ENCODE measurements at places on chromosomes 2 and 18.

- DNase-seq: peak; percentile 23
Observed at GRCh38 chr2:88880441-88880953, 189.0 kb downstream of the RPIA start.

DNA sequence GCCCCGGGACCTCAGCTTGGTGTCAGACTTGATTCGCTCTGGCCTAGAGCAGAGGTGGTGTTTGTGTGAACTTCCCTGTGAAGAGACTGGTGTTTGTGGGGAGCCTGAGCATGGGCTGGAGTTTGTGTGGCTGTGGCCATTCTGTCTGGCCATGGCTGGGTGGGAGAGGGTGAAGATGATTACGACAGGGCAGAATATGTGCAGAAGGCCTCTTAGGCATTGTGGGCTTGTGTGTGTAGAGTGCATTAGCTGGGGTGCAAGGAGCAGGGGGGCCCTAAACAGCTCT, 10.5 kb downstream of the OBSL1 start:
- no peak for DNase-seq

GRCh38 chr2:195117011-195117410, 540.0 kb upstream of the SLC39A10 start:
- DNase-seq: no peak

- no peak for DNase-seq
Observed at GRCh38 chr2:86747711-86748639, 27.9 kb downstream of the RMND5A start.

DNA sequence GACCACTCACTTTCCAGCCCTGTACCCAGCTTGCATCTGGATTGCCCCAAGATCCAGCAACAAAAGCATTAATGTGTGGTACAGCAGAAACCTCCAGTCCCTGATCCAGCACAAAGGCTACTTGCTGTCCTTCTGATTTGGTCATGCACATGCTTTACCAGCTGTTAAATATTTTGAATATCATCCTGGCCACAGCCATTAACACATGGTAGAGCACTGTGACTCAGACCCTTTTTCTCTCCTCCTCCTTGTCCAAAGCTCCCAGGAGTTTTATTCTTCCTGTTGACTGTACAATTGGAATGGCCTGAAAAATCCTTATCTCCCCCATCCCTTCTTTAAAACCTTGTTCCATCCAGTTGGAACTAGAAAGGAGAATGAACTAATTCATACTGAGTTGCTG, 419.7 kb upstream of the TNP1 start:
- no peak for DNase-seq

DNA sequence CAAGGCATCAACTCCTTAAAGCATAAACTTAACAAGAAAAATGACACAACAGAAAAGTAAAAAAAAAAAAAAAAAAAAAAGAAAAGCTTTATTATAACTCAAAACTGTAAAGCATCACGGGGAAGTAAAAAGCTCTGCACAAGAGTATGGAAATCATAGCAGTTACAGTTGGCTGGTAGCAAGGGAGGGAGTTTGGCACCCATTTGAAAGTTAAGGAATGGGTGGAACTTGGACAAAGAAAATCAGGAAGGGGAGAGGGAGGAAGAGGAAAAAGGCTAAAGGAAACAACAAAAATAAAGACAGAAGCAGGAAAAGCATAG, 8.6 kb downstream of the KLF7 start:
- no peak for DNase-seq

DNA sequence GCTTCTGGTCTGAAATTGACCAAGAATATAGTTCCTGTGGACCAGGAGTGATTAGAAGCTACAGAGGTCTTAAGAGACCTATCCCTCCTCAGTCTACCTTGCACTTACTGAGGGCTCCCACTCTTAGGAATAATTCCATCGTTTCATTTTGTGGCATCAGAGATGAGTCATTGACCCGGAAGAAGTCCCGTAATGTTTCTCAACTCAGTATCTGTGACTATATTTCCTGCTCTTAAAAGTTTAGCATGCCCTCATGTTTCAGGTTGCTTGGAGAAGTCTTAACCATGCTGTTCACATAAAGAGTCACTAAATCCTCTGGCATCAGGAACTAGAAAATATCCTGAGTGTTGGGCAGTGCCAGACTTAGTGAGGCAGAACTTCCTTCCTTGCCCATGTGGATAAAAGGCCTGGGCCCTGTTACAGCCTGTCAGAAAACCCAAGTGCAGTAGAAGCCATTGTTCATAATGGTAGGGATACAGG, at the start of gene IL36A:
IL36A (plus strand) TSS at position 430 of the 480 bp plus-strand sequence. CDS start 413 bp downstream, outside the sequence.
- no peak for DNase-seq

DNA sequence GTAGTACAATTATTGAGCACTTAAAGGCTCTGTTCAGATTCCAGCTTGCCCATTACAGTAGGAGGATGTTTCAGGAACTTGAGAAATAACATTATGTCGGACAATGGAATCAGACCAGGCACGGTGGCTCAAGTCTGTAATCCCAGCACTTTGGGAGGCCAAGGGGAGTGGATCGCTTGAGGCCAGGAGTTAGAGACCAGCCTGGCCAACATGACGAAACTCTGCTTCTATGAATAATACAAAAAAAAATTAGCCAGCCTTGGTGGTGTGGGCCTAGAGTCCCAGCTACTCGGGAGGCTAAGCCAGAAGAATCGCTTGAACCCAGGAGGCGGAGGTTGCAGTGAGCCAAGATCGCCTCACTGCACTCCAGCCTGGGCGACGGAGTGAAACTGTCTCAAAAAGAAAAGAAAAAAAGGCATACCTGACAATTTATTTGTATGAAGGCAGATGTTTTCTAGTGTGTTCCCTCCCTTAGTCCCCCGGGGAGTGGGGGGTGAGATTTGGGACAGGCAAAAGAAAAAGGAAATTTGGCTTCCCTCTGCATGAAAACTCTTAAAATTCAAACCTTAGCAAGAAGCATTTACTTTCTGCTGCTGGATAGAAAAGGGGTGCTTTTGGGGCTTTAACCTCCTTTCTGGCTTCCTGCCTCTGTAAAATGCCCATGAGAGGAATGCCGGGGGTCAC, 13.7 kb upstream of the ZNF532 start:
- DNase-seq: no peak

- DNase-seq: no peak
Observed at GRCh38 chr18:13222856-13223281, 4.3 kb downstream of the LDLRAD4 start.

DNA sequence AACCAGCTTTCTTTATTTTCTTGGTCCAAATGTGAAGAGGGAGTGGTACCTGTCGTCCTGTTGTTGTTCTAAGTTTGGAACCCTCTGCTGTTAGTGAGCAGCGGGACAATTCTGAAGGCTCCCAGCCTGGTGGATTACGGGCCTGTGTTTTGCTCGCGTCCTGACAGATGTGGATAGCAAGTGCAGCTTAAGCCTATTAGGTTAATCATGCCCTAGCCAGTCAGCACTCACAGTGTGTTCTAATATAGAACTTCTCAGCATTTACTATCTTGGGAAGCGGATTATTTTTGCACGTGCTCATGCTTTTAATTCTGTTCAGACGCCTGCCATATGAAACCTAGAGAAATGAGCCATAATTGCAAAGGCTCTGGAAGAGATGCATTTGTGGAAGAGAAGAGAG, at the start of gene PCARE:
PCARE (minus strand) TSS at position 113 of the 400 bp plus-strand sequence. CDS start 262 bp downstream, outside the sequence.
- DNase-seq: no peak

DNA sequence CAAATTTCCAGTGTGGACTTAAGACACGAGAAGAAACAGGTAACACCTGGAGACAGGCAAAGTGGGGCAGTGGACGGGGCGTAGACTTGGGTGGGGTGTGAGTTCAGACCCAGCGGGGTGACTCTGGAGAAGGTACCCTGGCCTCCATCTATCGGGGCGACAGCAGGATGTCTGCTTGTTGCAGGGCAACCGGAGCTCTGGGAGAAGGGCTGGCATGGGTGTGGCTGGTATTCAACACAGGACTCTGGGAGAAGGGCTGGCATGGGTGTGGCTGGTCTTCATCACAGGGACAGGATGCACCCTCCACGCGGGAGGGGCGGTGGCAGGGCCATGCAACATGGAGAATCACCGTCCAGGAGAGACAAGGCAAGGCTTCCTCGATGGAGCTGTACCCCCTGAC, 198.5 kb downstream of the HDAC4 start:
- no peak for DNase-seq

GRCh38 chr2:127463155-127463991, 45.1 kb downstream of the PROC start:
- DNase-seq: no peak

DNA sequence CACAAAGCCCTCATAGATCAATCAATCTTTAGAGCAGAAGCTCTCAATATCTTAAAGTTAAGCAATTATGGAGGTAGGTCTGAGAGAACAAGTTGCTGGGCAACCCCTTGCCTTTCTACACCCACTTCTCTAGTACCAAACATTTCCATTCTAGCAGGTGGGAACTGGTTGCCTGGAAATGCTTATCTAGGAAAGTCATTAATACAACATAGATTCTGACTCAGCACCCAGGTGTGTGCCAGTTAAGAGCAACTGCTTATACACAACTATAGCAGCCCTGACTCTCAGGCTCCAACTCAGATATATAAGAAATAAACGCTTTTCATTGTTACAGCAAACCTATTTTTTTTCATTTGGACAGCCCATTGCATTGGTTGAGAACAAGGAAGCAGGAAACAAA, 237.7 kb downstream of the IRS1 start:
- DNase-seq: no peak

DNA sequence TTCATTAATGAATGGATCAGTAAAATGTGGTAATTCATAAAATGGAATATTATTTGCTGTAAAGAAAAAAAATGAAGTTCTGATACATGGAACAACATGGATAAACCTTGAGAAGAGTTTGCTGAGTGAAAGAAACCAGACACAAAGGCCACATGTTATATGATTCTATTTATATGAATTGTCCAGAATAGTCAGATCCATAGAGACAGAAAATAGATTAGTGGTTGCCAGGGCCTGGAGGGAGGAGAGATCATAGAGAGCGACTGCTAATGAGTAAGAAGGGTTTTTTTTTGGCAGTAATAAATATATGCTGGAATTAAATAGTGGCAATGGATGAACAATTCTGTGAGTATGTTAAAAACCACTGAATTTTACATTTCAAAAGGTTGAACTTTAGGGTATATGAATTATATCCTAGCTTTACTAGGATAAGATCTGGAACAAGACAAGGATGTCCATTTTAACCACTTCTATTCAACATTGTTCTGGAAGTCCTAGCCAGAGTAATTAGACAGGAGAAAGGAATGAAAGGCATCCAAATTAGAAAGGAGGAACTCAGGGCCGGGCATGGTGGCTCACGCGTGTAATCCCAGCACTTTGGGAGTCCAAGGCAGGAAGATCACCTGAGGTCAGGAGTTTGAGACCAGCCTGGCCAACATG, 48.8 kb downstream of the MAPRE2 start:
- DNase-seq: no peak

GRCh38 chr18:52343731-52344340, 3.8 kb downstream of the DCC start:
- DNase-seq: no peak

DNA sequence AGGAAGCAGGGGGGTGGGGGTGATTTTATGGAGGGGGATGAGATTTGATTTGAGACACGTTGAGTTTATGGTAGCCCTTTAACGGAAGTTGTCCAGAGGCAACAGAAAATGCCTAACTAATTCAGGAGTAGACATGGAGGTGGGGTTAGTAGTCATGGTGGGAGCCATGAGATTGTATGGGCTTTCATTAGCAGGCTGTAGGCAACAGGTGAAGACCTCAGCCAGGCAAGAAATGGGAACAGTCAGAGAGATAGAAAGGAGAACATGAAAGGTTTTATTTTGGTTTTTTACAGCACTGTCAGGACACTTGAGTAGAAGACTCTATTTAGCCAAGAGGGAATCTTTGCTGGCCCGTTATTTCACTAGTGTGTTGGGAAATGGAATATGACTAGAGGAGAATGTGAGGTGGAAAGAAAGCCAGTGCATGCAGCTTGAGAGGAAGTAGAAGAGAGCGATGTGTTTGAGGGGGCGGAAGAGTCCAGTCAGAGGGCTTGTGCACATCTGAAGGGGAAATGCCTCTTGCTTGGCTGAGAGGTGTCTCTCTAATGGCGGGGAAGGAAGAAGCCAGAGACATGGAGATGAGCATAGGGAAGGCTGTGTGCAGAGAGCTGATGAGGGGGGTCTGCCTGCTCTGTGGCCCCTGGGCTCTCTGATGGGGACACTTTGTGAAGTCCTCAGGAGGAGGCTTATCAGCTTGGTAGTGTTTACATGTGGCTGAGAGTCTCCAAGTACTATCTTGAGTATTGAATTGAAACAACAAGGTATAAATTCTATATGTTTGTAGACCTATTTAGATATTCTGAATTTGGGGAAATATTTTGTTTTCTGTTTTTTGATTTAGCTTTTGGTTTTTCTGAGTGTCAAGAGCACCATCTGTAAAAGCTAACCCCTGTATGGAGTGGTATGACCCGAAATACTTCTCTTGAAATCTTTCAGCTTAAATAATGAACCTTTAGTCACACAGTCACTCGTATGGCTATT, 66.9 kb upstream of the ITM2C start:
- no peak for DNase-seq

DNA sequence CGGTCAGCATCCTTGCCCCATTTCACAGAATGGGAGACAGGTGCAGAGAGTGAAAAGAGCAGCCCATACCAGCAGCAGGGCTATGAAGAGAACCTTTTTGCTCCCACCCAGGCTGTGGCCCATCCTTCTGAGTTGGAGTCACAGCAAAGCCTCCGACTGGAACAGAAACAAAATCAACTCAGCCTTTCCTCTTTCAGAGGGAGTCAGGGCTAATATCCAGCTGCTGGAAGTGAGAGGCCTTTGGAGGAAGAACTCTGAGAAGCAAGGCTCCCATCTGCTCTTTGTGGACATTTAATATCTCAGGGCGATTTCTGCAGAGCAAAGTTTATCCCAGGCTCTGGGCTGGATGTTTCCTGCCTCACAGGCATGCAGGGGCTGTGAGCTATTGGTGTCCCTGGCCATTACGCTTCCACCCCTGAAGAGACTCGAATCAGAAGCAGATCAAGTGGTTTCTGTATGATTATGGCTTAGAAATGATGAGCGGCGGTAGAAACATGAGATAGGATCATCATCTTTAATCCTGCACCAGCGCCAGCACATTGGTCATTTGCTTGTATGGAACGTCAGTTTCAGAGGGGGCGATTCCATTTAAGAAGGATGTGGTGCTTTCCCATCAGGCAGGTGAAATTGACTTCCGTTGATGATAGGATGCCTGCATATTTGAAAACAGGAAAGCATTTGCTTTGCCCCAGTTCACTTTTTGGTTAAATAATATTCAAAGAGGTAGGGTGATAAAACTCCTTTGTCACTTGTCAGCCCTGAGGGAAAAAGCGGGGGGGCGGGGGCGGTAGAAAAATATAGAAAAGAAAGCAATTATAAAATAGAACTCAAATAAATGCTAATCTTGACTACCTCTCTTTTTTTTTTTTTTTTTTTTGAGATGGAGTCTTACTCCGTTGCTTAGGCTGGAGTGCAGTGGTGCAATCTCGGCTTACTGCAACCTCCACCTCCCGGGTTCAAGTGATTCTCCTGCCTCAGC, 152.4 kb downstream of the LRRC30 start:
- DNase-seq: no peak

DNA sequence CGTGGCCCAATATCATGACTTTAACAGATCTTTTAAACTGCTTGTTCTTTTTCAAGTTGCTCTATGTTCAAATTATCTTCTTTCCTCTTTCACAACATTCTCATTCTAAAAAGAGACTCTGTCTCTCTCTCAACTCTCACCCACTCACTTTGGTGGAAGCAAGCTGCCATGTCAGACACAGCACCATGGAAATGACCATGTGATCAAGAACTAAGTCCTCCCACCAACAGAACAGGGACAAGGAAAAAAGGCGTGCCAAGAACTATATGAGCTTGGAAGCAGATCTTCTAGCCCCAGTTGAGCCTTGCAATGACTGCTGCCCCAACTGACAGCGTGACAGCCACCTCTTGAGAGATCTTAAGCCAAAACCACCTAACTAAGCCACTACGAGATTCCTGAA, 23.9 kb downstream of the BAZ2B start:
- no peak for DNase-seq
